CD8-positive, alpha-beta memory T cell (primary cell): ENCODE measurements at places on chromosomes 2 and 18. TPM values are rescaled to one million over a fixed set of nuclear protein-coding genes. Genes with fewer than 3 reads are reported as not detected.

DNA sequence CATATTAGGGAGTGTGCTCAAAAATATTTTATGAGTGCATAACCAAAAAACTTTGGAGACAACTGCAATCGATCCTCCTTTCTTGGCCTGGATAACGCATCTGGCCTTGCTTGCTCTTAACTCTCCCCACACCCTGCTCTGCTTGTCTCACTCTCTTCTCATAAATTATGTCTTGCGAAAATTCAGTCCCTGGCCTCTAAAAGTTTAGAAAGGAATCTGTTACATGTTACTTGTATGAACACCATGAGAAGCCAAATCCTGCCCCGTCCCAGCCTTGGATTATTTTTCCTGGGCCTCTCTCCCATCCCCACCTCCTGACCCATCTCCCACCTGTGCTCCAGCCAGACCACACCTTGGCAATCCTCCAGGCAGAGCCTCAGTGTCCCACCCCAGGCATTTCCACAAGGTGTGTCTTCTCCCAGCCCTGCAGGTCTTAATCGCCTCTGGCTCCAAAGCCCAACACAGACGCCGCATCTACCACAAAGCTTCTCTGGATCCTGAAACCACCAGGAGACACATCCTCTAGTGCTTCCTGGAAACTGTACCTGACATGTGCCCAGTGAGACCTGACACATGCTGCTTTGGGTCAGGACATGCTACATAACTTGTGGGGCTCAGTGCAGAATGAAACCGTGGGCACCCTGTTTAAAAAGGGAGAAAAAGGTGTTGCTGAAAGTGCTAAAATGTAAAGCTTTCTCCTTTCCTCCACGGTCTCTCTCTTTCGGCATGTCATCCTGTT lies 99.6 kb upstream of the ST3GAL5 start:
- no peak for DNase-seq

GRCh38 chr2:42492691-42493467 lies 903 bp downstream of the KCNG3 start:
- no peak for DNase-seq

DNA sequence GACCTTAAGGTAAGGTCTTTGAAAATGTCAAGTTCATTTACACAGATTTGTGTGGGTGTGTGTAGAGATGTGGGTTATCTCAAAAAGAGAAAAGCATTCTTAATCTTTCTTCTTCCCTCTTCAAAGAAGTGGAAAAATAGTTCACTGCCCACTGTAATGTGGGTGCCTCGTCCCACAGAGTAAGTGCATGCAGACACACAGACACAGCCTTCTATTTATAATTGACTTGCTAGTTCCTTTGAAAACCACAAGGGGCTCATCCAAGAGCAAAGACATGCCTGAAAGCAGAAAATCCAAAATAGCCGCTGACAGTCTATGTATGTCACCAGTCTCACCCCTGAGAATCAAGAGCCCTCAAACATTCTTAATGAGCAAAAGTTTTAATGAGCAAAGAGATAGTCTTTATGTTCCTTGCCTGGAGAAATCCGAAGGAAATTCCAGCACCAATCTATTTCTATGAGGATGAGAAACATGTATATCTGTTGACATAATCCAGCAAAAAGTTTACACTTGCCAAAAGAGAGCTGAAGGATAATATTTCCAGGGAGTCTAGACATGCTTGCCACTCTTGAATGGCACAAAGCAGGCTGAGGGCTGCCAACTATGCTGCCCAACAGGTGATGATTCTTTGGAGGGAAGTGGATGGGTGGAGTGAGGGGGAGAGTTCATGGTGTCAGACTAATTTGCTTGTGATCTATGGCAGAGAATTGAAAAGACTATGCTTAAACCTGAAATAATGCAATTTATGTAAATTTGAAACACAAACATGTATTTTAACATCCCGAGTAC lies 93.9 kb downstream of the ACVR1 start:
- DNase-seq: no peak

- DNase-seq: no peak
These were observed 28.8 kb upstream of the MBP start for GRCh38 chr18:77161383-77161782.

DNA sequence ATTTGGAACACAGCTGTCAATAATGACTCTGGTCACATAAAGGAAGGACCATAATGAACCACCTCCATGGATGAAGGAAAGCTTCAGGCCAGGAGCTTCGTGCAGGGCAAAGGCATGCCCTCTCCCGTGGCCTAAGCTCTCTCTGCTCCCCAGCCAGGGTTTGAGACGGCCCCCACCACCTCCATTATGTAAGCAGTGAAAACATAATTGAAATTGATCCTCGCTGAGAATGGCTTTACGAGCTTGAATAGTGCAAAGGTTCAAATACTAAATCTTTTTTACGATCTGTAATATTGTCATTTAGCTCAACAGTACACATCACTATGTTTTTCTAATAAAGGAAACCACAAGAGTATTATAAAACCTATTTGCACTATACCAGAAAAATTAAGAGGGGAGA lies 5.2 kb upstream of the EDAR start:
- DNase-seq: no peak

GRCh38 chr2:133407341-133407740 lies 160.9 kb downstream of the NCKAP5 start:
- no peak for DNase-seq

The GLI2 gene
- not detected for total RNA-seq

- DNase-seq: no peak
These were observed 69.1 kb downstream of the HS6ST1 start for GRCh38 chr2:128249555-128249954.

The REG1B gene
- total RNA-seq: not detected
